ENCODE measurements at places on chromosomes 16 and 17.

- DNase-seq: no peak
Observed at GRCh38 chr17:2395258-2396181, 5.3 kb downstream of the MNT start.

- peak; percentile 79 for DNase-seq
Observed at GRCh38 chr17:50917418-50917743, 51.2 kb upstream of the TOB1 start.

DNA sequence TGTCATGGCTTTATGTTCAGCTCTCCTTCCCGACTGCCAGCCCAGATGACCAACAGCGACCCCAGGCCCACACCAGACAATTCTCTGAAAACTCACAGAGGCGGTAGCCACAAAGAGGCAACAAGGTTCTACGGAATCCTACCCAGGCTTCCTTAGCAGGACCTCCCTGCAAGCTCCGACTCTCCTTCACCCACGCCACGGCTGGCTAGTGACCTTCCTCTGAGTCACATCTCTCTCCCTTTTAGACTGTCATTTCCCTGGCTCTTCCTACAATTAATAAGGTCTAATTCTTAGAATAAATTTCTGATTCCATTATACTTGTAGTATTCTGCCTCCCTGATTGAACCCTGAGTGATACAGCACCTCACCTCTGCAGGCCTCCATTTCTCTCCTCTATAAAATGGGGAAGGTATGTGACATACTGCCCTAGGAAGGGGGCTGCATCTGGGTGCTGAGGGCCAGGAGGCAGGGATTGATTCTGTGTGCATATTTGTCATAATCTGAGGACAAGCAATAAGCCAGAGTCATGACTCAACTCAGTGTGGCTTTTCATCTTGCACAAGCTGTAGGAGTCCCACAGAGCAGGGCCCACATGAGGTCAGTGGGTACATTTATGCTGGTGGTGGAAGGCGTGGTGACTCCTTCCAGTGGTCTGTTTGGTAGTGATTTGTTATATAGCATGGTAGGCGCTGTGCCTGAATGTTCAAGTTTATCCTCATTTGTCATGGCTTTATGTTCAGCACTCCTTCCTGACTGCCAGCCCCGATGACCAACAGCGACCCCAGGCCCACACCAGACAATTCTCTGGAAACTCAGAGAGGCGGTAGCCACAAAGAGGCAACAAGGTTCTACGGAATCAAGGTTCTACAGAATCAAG lies 46.2 kb downstream of the SMPD3 start:
- DNase-seq: peak; percentile 34

DNA sequence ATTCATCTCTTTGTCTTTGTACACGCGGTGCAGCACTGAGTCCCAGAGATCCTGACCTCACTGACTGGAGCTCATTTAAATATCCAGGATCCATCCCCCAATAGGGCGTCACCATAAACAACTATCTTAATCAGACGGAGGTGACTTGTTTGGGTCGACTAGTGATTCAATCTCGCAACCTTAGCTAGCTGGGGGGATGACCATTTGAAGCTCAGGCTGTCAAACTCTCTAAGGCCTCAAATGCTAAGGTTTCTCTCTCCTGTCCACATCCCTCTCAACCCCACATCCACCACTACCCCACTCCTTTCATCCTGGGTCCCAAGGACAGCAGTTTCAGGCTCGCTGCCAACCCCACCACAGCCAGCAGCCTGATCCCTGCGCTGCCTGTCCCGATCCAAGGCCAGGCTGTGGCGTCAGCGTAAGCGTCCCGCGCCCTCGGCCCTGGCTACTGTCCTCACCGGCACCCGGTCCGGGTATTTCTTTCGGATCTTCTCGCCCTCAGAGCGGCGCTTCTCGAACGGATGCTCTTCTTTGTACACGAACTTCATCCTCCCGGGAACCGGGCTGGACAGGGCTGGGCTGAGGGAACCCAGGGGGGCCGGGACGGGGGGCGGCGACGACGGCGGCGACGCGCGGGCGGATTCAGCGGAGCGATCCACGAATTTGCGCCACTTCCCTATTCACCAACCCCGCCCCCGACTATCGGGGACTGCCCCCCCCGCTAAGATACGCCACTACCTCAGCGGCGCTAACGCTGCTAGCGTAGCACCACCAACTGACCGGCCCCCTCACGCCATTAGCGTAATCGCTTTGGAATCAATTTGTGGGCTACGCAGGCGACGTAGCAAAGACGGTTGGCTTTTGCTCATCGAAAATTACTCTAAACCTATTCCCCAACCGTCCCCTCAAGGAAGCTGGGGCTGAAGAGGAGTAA lies at the start of gene GABARAP:
GABARAP (minus strand) TSS at position 667 of the 934 bp plus-strand sequence; CDS start at position 548, 119 bp downstream.
- DNase-seq: peak; percentile 89

DNA sequence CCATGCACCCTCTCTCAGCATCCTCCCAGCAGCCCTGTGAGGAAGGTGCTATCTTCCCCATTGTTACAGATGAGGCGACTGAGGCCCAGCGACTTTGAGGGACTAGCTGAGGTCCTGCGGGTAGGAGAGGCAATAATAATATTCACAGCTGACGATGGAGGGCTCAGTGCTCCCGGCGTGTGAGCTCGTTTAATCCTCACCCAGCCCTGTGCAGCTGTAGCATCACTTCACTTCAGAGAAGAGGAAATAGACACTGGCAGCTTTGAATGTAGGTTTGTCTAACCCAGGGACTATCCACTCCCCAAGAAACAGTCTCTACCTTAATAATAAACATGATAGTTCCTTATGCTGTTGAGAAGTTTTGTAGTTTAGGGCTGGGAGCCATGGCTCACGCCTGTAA lies 21.6 kb downstream of the LASP1 start:
- DNase-seq: no peak

- no peak for DNase-seq
Observed at GRCh38 chr17:80190716-80191115, 20.9 kb downstream of the CARD14 start.

DNA sequence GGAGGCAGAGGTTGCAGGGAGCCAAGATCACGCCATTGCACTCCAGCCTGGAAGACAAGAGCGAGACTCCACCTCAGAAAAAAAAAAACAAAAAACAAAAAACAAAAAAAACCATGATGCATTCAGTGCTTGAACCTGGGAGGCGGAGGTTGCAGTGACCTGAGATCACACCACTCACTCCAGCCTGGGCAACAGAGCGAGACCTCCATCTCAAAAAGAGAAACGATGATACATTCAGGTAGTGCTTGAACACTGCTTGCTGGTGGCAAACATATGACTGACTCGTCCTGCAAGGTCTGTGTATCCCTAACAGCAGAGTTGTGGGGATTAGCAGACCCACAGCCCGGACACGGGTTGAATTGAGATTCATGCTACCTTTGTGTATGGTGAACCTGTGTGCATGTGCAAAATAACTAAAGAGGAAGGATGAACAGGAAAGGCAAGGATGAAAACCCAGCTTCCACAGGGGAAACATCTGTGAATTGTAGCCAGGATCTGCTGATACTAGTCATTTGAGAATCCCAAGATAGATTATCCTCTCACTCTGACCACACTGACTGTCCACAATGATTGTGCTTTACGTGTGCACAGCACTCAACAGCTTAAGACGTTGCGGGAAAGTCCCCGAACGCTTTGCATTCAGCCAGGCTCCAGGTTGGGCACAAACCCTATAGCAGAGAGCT lies 52.4 kb upstream of the MRPS23 start:
- DNase-seq: no peak

DNA sequence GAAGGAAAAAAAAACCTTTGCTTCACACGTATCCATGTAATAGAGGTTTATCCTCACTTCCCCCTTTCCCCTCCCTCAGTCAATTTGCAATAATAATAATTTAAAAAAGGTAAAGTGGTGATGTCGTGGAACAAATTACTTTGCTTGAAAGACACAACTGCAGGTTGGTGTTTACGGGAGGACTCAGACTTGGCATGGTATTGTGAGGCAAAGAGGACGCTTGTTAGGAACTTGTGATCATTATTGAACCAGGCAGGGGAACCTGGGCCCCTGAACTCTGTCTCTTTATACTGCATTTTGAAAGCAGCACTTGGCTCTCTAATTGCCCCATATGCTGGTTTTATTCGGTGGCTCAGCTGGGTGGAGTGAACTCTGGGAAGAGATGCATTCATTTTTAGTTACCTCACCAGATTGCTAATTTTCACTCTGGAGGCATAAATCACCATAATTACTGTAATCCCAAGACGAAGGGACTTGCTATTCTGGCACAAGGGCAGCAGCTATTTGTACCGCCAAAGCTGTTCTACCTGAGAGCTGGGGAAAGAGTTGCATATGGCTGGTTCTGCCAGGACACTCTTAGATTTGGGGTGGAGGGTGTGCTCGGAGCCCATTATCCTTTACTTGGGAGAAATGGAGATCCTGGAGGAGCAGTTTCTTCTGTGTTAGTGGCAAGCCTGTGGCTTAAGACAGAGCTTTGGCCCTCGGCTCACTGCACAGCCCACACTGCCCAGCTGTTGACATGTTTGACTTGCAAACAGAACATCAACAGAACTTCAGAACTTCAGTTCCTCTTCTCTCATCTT lies 5.7 kb upstream of the DHX8 start:
- no peak for DNase-seq

GRCh38 chr16:55643161-55643970 lies 12.4 kb upstream of the SLC6A2 start:
- no peak for DNase-seq

- no peak for DNase-seq
Observed at GRCh38 chr17:28748852-28749515, 5.2 kb downstream of the TRAF4 start.

DNA sequence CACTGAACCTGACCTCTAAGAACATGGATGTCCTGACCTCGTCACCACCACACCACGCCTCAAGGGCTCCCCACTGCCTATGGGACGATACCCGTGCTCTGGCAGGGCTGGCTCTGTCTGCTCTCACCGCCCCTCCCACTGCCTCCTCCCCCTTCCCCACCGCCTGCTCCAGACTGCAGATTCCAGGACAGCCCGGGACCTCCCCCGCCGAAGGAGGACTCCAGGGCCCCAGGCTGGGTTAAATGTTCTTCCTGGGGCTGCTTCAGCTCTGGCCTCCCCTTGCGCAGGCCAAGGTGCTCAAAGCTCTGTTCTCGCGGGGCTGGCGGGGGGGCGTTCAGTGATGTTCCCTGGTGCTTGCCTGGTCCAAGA lies 3.1 kb downstream of the NPW start:
- no peak for DNase-seq

GRCh38 chr16:13733561-13733960 lies 186.4 kb upstream of the ERCC4 start:
- DNase-seq: no peak

GRCh38 chr16:49483251-49483650 lies 109.6 kb downstream of the C16orf78 start:
- DNase-seq: peak; percentile 22

DNA sequence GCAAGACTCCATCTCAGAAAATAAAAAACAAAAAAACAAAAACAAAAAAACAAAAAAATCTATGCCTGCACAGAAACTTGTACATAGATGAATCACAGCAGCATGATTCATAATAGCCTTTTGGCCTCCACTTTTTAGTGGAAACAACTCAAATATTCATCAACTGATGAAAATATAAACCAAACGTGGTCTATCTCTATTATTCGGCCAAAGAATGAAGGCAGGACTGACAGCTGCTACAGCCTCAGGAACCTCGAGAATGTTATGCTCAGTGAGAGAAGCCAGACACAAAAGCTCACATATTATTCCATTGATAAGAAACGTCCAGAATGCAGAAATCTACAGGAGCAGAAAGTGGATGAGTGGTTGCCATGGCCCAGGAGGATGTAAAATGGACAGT lies 19.8 kb downstream of the PPL start:
- DNase-seq: no peak

DNA sequence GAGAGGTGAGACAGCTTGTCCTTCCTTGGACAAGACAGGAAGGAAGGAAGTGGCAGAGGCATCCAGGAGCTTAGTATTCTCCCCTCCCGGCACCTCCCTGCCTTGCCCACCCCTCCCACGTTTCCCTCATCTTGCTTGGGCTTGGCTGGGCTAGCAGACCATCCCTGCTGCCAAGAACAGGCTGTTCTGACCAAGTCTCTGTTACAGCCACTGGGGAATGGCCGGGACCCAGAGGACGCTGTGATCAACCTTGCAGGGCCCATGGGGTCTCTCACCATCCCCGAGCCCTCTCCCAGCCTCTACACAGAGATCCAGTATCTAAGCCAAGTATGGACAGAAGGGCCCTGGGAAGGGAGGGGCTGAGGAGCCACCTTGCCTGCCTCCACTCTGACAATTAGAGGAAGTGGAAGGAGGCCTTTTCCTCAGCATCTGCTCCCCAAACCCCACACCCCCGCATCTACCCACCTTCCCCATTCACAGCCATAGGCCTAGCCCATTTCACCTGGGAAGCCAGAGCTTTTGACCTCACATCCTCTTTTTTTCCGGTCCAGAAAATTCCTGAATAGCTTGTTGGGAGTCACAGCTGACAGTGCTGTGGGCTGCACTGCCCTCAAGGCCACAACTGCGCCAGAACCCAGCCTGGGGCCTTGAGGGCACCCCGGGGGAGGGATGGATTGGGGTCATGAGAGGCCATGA lies 14.1 kb downstream of the CD300LG start:
- DNase-seq: peak; percentile 35

DNA sequence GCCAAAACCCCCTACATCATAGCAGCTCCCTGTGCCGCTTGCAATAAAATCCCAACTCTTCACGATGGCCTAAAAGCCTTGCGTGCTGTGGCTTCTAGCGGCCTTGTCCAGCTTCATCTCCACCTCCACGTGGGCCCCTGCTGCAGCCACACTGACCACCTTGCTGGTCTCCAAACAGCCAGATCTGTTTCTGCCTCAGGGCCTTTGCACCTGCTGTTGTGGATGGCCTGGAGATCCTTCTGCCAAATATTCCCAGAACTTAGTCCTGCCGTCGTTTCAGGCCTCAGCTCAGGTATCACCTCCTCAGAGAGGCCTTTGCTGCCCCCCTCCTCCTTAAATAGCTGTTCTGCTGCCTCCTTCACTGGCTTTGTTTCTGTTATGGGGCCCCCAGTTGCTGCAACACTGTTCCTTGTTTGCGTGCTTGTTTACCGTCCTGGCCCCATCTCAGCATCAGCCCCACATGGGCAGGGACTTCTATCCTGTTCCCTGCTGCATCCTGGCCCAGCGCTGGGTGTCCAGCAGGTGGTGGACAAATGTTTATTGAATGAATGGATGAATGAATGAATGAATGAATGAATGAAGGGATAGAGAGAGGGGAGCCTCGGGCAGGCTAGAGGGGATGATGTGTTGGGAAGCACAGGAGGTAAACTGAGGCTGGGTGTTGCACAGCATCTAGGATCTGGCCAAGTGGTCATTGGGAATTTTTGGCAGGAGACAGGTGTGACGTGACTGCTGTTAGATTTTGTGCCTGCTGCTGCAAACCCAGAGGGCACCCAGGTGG lies 171.0 kb upstream of the GSE1 start:
- no peak for DNase-seq

GRCh38 chr17:5832886-5833285 lies 237.3 kb upstream of the WSCD1 start:
- no peak for DNase-seq

DNA sequence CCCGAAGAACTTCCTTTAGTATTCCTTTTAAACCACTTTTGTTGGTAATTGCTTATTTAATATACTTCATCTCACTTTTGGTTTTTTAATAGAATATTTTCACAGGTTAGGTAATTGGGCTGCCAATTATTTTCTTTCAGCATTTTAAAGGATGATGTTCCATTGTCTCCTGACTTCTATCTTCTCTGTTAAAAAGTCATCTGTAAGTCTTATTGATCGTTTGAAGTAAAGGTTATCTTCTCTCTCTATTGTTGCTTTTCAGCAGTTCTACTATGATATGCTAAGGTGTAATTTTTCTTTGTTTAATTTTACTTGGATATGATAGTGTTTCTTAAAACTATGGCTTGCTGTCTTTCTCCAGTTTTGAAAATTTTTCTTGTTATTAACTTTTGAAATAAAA lies 307.5 kb downstream of the MAP2K4 start:
- DNase-seq: no peak

- no peak for DNase-seq
Observed at GRCh38 chr16:53664724-53665345, 38.8 kb downstream of the RPGRIP1L start.
